Stimulated activated CD8-positive, alpha-beta memory T cell treated with anti-CD3 and anti-CD28 coated beads, Interleukin-7, amount 100 ng/mL, for 1 hour (primary cell): ENCODE measurements at places on chromosomes 3 and 15.

DNA sequence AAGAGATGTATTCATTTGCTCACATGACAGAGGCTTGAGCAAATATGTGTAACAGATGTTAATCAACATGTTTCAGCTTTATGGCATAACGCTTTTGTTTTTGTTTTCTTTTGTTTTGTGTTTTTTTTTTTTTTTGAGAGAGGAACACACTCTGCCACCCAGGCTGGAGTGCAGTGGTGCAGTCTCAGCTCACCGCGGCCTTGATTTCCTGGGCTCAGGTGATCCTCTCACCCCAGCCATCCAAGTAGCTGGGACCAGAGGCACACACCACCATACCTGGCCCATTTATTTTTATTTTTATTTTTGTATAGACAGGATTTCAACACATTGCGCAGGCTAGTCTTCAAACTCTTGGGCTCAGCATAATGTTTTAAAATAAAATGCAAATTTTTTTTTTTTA is 1504.4 kb upstream of the CADM2 start:
- DNase-seq: no peak

DNA sequence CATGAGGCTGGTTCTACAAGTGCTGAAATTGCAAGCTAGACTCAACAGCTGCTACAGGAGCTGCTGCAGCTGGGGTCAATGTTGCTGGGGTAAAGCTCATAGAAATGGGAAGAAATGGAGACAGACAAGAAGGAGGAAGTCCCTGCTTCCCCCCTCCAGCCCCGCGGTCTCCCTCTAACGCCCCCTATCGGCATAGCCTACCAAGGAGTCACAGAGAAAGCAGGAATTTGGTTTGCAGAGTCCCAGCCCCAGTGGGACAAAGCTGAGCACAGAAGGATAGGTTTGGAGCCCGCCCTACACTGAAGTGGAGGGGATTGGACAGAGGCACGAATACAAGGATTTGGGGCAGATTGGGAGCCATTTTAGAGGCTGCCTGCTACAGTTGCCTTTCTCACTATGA is 176.9 kb upstream of the ANKRD28 start:
- DNase-seq: no peak

GRCh38 chr3:174223626-174224025 is 635.5 kb upstream of the NAALADL2 start:
- no peak for DNase-seq

GRCh38 chr3:178895178-178895789 is 176.3 kb downstream of the ZMAT3 start:
- DNase-seq: no peak

DNA sequence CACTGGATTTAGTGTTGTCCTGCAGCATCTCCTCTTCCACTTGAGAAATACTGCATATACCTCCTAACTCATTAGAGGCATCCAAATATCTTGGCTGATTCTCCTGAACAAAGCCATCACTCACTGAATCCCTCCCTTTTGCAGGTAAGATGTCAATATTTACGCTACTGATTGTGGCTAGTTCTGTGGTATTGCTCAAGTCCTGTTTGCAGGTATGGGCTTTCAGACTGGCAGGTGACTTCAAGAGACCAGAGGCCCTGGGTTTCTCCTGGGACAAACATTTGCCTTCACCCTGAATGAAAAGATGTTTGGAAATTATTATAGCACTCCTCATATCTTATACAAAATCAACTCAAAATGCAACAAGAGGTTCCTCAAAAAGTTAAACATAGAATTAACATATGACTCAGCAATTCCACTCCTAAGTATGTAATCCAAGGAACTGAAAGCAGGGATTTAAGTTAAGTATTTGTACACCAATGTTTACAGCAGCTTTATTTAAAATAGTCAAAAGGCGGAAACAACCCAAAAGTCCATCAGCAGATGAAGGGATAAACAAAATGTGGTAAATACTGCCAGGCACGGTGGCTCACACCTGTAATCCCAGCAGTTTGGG is 18.6 kb downstream of the NEK4 start:
- DNase-seq: no peak

DNA sequence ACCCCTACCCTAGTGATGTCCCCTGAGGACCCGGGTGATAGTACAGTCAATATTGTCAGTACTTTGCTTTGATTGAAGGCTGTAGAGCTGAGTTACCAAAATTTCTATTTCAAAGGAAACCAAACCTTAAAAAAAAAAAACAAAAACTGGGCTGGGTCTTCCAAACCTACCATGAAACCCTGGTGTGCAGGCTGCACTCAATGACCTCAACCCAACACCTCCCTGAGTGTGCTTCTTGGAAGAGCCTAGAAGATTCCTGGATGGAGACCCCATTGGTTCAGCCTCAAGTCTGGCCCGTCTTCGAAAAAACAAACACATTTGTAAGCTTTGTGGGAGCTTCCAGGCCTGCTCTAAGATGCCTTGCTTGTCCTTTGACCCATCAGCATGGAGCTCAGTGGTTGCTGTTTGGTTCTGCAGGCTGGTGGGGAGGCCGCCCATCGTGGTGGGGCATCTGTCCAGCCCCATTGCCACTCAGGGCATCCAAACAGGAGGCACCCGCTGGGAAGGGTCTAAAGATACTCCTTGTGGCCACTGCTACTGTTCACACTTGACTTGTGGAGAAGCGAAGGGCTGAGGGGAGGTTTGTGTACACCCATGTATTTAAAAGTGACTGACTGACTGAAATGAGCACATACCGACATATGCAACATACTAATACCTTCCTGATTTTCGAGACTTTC is 32.2 kb downstream of the CRTAP start:
- no peak for DNase-seq

DNA sequence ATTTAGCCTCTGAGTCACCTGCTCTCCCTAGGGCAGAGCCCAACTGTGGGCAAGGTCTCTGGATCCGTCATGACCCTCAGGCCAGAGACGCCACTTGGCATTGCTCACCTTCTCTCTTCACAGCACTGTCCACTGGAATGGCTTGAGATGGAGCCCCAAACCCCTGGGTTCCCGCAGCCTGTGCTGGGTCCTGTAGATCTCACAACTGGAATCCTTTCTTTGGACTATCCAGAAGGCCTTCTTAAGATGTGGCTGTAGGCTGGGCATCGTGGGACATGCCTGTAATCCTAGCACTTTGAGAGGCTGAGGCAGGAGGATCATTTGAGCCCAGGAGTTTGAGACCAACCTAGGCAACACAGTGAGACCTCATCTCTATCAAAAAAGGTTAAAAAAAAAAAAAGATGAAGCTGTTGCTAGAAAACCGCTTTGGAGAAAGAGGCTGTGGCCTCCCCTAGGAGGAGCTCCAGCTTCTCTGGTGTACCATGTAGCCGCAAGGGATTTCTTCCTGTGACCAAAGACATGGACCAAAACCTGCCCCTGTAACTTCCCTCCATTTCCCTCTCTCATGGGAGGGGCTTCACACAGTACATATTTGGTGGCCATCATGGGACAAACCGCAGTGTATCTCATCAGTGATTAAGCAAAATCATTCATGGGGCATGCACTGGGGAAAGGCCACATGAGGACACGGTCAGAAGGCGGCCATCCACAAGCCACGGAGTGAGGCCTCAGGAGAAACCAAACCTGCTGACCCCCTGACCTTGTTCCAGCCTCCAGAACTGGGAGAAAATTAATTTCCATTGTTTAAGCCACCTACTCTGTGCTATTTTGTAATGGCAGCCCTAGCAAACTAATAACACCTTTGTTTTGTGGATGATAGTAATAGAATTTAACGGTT is 23.3 kb upstream of the BUB1B start:
- DNase-seq: no peak

DNA sequence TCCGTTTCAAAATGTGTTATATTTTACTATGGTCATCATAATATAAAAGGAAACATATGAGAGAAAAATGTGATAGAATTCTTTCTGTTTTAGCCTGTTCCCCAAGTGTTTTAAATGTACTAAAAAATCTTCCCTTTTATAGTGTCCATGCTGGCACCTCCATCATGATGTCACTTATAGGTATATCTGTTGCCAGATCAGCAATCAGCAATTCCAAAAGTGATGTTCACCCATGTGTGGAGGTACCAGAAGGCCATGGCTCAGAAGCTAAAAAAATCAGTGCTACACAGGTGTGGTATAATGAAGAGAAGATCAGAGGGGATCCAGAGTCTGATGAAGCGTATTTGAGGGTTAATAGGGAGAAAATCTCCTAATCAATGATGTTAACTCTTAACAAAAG is 1.1 kb upstream of the GPR15 start:
- DNase-seq: no peak

DNA sequence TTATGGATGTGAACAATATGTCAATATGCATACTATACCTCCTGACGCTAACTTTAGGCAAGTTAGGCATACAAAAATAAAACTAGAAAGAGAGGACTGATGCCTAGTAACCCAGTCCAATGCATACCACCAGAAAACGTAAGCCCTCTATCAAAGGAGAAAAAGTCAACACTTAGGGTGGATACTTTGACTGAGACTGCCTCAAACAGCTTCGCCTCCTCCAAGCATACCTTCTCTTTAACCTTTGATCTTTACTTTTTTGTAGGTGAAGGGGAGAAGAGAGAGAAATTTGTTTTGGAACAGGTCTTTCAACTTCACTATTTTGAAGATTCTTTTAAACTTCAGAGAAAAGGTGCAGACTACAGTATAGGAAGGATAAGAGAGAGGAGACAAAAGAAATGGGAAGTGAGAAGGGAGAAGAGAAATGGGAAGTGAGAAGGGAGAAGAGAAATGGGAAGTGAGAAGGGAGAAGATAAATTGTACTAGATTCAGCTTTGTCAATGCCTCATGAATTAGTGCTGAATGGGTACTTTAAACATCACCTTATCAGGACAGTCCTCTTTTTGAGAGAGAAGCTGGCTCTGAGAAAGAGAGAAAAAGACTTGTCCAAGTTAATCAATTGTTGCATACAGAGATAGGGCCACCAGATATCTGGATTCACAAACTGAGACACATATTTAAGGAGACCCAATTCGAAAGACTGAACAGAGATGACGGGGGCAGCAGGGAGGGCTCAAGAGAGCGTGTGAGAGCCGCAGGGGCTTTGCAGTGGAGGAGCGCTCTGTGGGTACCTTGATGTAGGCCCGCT is 1.0 kb downstream of the P3H2 start:
- no peak for DNase-seq

DNA sequence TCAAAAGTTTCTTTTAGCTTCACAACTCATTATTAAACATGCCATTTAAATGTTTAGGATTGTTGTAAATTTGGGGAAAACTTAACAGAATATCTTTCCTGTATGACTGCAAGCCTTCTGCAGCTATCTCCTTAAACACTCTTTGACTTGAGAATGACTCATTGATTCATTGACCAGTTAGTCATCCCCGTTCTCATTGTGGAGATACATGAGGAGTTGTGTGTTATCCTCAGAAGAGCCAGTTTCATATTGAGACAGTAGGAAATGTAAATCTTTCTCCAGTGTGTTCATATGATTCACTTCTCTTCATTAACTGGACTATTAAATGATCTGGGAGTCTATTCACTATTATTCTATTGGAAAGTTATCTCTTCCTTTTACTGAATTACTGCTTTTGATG is 83.0 kb downstream of the CRYGS start:
- DNase-seq: no peak

DNA sequence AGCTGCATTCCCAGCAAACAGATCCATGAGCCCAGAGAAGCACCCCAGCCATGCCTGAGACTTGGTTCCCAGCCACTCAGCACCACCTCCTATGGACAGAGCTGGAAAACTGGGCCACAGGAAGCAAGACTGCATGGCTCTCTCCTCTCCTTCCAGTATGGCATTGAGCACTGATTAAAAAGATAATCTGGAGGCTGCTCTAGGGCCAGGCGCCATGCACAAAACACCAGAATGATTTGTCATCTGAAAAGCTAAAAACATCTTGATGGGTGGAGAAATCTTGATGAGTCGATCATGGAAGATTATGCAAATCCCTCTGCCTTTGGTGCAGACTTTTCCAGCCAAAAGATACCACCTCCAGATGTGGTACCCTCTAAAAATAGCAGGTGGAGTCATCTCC is 62.7 kb upstream of the MRPS22 start:
- no peak for DNase-seq

DNA sequence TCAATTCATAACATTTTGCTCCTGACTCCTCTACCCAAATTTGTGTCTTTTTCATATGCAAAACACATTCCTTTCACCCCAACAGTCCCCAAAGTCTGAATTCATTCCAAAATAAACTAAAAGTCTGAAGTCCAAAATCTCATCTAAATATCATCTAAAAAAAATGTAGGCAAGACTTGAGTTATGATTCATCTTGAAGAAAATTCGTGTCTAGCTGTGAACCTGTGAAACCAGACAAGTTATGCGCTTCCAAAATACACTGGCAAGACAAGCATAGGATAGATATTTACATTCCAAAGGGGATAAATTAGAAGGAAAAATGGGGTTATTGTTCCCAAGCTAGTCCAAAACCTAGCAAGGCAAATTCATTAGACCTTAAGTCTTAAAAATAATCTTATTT is 1302.0 kb upstream of the GBE1 start:
- DNase-seq: no peak

DNA sequence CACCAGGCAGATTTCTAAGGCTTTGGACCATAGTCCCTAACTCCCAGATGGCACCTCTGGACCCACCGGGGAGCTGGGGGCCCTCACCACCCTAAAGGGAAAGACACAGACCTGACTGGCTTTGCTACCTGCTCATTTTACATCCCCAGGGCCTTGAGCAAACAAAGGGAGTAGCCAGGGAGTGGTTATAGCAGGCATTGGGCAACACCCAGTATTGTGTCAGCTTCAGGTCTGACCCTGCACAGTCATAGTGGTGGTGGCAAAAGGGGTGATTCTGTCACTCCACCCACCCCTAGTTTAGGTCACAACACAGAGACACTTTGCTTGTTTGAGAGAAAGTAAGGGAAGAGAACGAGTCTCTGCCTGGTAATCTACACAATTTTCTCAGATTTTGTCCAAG is 352.5 kb downstream of the DIPK2A start:
- no peak for DNase-seq

- no peak for DNase-seq
Measured at GRCh38 chr3:51959651-51960050, 4.5 kb downstream of the GPR62 start.

DNA sequence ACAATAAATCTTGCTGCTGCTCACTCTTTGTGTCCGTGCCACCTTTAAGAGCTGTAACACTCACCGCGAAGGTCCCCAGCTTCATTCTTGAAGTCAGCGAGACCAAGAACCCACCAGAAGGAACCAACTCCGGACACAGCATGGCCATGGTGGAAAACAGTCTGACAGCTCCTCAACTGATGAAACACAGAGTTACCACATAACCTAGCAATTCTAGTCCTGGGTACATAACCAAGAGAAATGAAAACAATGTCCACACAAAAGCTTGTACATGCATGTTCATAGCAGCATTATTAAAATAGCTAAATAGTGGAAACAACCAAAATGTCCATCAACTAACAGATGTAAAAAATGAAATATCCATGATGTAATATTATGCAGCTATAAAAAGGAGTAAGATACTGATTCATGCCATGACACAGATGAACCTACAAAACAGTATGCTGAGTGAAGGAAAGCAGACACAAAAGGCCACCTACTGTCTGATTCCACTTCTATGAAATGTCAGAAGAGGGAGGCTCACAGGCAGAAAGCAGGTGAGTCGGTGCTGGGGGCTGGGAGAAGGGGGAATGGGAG is 36.8 kb downstream of the VGLL4 start:
- no peak for DNase-seq

- no peak for DNase-seq
Measured at GRCh38 chr3:176935194-176935888, 261.9 kb downstream of the TBL1XR1 start.
